HepG2 (cell line): ENCODE measurements at places on chromosomes 1 and 21. TPM values are rescaled to one million over a fixed set of nuclear protein-coding genes. Genes with fewer than 3 reads are reported as not detected.

Gene PDC
- total RNA-seq = not detected in 2 replicates

Gene PBX1
- total RNA-seq = not detected in 2 replicates

Gene ATAD3C
- 3.2 and 4.7 TPM in 2 replicates for total RNA-seq

Gene APOBEC4
- total RNA-seq = not detected in 2 replicates

Gene GOLT1A
- 19.4 and 28.0 TPM in 2 replicates for total RNA-seq

DNA sequence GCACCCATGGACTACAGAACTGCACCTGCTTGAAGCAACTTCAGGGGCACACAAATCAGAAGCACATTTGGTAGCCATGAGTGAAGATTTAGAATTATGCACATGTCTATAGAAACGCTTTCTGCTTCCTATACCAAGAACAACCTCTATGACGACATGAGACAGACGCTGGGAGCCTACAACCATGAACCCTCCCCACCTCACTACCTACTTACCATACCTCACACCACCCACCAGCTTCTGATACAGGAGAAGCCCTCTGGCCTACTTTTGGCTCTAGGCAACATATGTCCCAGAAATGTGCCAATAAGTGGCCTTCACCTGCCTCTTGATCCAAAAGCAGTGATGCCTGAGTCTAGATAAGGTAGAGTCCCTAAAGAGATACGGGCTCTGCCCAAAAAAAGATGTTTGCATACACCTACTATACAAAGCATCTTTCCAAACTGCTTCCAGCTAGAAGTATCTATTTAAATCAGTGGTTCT, 58.5 kb downstream of the SLC45A1 start:
- H3K4me1 ChIP-seq = peaks cover 21% of the 10 kb centered on the region
- no peaks in the 10 kb centered on the region for H3K27me3 ChIP-seq
- peaks cover 54% of the 10 kb centered on the region; the same call in 2 of the 3 replicates for H3K36me3 ChIP-seq

DNA sequence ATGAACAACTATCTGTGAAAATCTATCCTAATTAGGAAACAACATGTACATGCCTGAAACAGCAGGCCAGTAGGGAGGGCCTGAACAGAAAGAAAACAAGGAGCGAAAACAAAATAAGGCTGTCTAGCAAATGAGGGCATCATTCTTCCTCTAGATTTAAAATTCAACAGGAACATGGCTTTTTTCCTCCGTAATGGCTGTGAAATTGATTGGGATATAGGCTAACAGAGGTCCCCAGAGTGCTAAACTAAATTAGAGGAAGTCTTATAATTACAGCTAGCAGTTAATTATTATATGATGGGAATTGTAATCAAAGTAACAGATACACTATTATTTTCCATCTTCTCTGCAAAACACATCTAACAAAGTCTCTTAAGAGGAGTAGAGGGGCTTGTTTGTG, 51.7 kb upstream of the TIAM1 start:
- H3K4me1 ChIP-seq = no peaks in the 10 kb centered on the region
- H3K27me3 ChIP-seq = no peaks in the 10 kb centered on the region; the same call in 1 of the 2 replicates
- H3K36me3 ChIP-seq = no peaks in the 10 kb centered on the region
- no peak for DNase-seq
- H3K27ac ChIP-seq = no peak overlapping the region

GRCh38 chr1:51956528-51957509, 33.7 kb downstream of the RAB3B start:
- H3K36me3 ChIP-seq = no peaks in the 10 kb centered on the region
- H3K4me1 ChIP-seq = no peaks in the 10 kb centered on the region

DNA sequence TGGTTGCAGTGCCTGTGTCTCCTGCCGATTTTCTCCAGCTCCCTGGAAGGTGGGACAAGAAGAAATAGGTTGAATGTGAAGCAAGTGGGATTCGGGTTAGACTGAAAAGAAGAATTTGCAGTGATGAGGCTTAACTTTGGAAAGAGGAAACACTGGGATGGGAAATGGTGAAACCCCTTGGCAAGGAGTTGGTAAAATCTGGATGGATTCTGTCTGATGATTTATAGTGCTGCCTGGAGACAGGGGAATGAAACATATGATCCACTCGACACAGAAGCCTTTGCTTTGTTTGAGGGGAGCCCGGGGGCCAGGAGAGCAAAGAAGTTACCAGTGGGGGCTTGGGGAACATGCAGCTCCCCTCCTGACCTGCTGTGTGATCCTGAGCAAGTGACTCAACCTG, 67.2 kb downstream of the UBIAD1 start:
- no peak for DNase-seq
- peaks cover 9% of the 10 kb centered on the region for H3K27me3 ChIP-seq
- no peak overlapping the region for H3K4me3 ChIP-seq
- no peak overlapping the region for H3K27ac ChIP-seq

DNA sequence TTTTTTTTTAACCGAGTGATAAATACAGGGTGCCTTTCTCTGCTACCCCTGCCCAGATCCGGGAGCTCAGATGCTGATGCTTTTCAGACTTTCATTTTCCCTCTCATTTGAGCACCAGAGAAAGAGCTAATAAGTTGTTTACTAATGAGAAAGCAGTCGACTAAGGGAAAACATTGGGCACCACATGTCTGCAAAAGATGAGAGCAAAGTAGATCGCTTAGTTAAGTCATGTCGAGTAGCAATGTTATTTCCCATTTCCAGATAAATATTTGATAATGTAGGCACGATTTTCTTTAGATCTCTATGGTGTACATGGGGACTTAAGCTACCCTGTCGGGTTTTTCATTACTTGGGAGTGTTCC, 1.2 kb downstream of the PKN2 start:
- H3K27ac ChIP-seq = peak overlapping the region; percentile 99
- peaks cover 34% of the 10 kb centered on the region for H3K4me1 ChIP-seq
- peak overlapping the region; percentile 97 for H3K4me3 ChIP-seq
- H3K27me3 ChIP-seq = no peaks in the 10 kb centered on the region
- DNase-seq = no peak
- H3K36me3 ChIP-seq = 0 out of 2 replicates have a peak, but pooled peaks cover 1% of the 10 kb centered on the region

- H3K27ac ChIP-seq = no peak overlapping the region
- H3K27me3 ChIP-seq = no peaks in the 10 kb centered on the region
- H3K36me3 ChIP-seq = no peaks in the 10 kb centered on the region
- H3K4me1 ChIP-seq = peaks cover 68% of the 10 kb centered on the region
- H3K4me3 ChIP-seq = no peak overlapping the region
Observed at GRCh38 chr1:2583871-2584351, 2.7 kb upstream of the PRXL2B start.

DNA sequence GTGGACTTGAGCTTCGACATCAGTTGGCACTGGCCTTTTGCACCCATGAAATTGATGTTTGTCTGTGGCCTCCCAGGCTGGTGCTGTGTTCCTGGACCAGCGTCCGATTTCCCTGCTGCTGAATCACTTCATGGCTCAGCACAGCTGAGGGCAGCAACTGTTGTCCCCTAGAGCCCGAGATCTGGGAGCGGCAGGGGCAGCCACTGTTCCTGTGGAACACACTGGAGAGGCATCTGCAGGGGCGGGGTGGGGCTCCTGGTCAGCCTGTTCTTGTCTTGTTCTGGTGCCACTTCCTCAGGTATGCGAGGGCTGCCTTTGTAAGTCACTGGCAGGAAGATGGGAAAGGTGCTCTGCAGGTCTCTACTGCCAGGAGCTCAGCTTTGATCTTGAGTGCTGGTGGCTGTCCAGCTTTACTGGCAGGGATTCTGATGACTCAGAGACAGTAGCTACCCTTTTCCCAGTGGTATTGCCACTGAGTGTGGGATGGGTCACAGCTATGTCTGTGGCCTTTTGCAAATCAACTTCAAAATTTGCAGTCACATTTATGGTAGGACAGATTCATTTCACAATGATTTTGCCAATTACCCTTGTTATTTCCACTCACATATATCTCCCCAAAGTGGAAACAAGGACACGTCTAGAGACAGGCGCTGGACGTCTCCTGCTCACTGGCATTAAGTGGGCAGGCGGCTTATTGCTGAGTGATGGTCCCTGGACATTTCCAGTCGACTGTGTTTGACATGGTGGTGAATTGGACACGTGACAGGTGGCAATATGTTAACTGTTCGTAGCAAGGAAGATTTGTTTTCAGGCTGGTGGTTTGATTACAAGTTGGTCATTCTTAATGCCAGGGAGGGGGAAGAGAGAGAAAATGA, 15.3 kb downstream of the AGPAT3 start:
- H3K4me3 ChIP-seq = no peak overlapping the region
- no peak for DNase-seq
- H3K27me3 ChIP-seq = no peaks in the 10 kb centered on the region
- no peak overlapping the region for H3K27ac ChIP-seq
- peaks cover 38% of the 10 kb centered on the region for H3K4me1 ChIP-seq
- H3K36me3 ChIP-seq = peaks cover 31% of the 10 kb centered on the region; the same call in 2 of the 3 replicates
